ENCODE measurements at places on chromosomes 2 and 18. TPM values are rescaled to one million over a fixed set of nuclear protein-coding genes. Genes with fewer than 3 reads are reported as not detected.

RAPH1 gene
- total RNA-seq = 1.5 TPM

RNF144A gene
- 32.6 TPM for total RNA-seq

CFAP210 gene
- total RNA-seq = not detected

ANKRD53 gene
- total RNA-seq = not detected

RBM43 gene
- total RNA-seq = 3.5 TPM

RTKN gene
- total RNA-seq = 1.2 TPM

SCRN3 gene
- total RNA-seq = 12.9 TPM

SERPINB8 gene
- 6.3 TPM for total RNA-seq

UGT1A5 gene
- not detected for total RNA-seq

G6PC2 gene
- not detected for total RNA-seq

SALL3 gene
- not detected for total RNA-seq

DOK6 gene
- not detected for total RNA-seq

SERPINB12 gene
- not detected for total RNA-seq

RBM44 gene
- 0.87 TPM for total RNA-seq

LOXHD1 gene
- total RNA-seq = 0.11 TPM

SULT1C3 gene
- not detected for total RNA-seq

CERKL gene
- total RNA-seq = 0.20 TPM

CIB4 gene
- not detected for total RNA-seq

SLC9A4 gene
- 0.07 TPM for total RNA-seq

RBKS gene
- 7.2 TPM for total RNA-seq

MSTN gene
- total RNA-seq = not detected

FOXI3 gene
- total RNA-seq = not detected

ALPI gene
- total RNA-seq = not detected

DLGAP1 gene
- total RNA-seq = not detected

ICOS gene
- total RNA-seq = 55.0 TPM

ANKAR gene
- 3.5 TPM for total RNA-seq

SERPINB13 gene
- not detected for total RNA-seq

VIT gene
- not detected for total RNA-seq

B4GALT6 gene
- total RNA-seq = 2.4 TPM

SULT1C4 gene
- total RNA-seq = not detected

GATA6 gene
- not detected for total RNA-seq

SF3B6 gene
- 144 TPM for total RNA-seq

SERPINB11 gene
- total RNA-seq = not detected

FRZB gene
- not detected for total RNA-seq

TEX44 gene
- total RNA-seq = not detected

ZNF521 gene
- total RNA-seq = not detected

CYP26B1 gene
- not detected for total RNA-seq
